ENCODE measurements at places on chromosomes 13 and 19.

- DNase-seq = no peak
Measured at GRCh38 chr19:30651066-30651465, 278.9 kb downstream of the ZNF536 start.

- DNase-seq = no peak
Measured at GRCh38 chr19:9854282-9854846, 19.2 kb downstream of the PIN1 start.

DNA sequence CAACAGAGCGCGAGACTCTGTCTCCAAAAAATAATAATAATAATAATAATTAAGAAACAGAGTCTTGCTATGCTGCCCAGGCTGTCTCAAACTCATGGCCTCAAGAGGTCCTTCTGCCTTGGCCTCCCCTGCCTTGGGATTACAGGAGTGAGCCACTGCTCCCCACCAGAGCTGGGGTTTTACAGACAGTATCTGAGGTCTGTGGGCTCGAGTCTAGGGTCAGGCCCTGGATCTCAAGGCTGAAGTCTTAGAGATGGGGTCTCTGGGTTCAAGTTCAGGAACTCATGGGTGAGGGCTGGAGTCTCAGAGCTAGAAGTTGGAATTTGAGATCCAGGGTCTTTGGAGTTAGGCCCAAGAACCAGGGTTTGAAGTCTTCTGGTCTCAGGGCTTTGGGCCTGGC, 3.5 kb downstream of the IL11 start:
- DNase-seq = no peak

DNA sequence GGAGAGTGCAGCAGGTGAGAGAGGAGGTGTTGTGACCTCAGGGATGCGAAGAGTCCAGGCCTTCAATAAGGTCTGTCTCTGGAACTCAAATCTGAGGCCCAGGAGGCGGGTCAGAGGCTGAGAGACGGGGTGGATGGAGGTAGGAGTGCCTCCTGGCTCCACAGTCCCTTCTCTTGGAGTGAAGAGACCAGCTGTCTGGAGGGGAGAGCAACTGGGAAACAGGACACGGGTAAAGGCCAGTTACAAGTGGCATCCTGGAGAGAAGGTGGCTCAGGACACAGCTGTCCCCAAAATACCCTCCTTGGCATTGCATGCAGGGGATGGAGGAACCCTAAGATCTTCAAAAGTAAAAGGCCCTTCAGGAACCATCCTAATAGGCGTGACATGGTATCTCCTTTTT, 19.2 kb downstream of the PDE4A start:
- no peak for DNase-seq
